ENCODE measurements at places on chromosomes 2 and 18.

GRCh38 chr2:88874063-88874657 is 182.7 kb downstream of the RPIA start:
- peak; percentile 57 for DNase-seq

- DNase-seq, result no peak
Observed at GRCh38 chr2:30239308-30239985, 8.1 kb downstream of the LBH start.

DNA sequence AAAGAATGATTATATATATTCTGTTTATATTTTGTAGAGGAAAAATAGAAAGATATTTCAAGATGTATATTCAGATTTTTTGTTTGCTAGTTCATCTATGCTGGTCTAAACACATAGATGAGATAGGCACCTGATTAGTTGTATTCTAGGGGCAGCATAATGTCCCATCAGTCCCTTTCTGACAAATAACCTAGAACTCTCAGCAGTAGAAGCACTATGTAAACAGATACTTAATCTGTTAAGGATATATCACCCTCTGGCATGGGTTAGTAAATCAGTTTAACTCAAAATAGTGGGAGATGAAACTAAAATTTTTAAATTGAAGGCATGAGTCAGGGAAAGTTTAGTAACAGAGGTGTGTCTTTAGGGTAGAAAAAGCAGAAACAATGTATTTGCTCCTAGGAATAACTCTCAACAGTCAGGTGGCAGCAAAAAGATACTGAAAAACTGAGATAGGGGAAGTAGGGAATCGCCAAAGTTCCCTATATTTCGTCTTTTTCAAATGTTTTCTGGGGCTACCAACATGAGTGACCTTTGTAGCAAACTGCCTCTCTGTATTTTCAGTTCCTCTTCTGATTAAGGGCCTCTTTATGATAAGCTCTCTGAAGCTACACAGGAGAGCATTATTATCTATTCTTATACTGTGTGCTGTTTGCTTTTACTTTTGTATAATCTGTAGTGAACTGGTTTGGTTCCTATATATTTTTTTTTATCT is 5.7 kb downstream of the PPP1R1C start:
- DNase-seq, result no peak

DNA sequence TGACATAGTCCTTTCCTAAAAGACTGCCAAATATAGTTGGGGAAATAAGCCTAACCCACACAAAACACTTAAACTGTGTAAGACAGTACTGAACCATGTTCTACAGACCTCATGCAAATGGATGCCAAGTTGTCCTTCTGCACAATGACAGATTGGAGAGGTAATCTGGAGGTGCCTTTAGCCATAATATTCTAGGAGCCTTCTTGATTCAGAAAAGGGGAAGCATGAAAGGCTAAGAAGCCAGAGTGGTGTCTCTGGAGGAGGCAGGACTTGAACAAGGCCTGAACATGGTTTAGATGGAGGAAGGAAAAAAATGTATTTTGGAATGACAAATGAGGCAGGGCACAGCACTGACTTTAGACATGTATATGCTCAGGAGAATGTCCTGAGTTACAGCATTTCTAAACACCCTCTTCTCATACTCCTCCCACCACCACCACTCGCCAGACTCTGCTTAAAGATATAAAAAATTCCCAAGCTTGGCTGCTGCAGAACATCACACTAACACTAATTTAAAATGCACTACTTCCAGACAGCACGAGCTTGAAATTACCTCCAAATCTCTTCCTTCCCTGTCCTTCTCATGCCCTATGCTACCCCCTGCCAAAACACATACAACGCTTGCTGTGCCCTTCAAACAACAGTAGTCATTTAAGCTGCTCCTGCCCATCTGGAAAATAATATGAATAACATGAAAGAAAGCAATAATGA is 110.4 kb downstream of the ANKRD44 start:
- no peak for DNase-seq

DNA sequence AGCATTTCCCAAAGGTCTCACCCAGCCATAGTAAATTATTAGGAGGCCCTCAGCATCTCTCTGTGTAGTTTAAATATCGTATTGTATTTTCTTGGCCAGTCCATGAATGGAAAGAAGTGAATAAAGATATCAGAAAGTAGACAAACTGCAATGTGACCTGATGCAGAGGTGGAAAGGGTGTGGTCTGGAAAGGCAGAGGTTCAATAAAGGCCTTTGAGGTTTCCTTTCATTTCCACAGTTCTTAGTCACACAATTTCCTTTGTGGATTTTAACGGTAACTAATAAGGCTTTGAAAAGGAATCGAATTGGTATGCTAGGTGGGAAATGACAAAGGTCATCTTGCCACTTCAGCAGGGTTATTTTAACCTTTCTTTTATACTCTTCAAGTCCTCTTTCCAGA is 20.1 kb upstream of the WIPF1 start:
- no peak for DNase-seq

DNA sequence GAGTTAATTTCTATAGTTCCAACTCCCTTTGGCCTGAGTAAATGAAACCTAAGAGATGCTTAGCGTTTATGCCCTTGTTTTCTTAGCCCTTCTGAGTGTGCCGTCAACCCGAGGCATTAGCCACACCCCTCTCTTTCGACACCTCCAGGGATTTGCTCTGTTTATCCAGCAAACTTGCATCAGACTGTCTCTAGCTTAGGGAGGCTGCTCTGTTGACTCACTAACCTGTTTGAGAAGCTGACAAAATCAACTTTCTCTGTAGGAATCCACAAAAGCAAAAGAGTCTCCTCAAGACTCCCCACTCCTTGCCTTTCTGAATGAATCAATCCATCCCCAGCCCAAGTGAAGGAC is 317.6 kb downstream of the TNS1 start:
- DNase-seq, result no peak

GRCh38 chr18:75527848-75528685 is 100.6 kb upstream of the SMIM21 start:
- no peak for DNase-seq

DNA sequence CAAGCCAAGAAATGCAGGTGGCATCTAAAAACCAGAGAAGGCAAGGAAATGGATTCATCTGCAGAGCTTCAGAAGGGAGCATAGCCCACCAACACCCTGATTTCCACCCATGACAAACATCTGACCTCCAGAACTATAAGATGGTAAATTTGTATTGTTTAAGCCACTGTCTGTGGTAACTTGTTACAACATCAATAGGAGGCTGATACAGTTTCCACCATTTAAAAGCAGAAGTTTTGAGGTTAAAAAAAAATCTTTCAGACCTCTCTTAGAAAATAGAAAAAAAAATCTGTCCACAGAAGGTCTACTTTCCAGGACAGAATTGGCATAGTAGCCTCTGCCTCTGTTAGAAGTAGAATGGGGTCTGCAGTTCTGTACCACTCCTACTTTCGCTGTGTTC is 37.2 kb downstream of the SLC40A1 start:
- no peak for DNase-seq

- no peak for DNase-seq
Observed at GRCh38 chr2:235968155-235968554, 200.0 kb downstream of the GBX2 start.

GRCh38 chr2:37912056-37912455 is 13.0 kb upstream of the RMDN2 start:
- no peak for DNase-seq

GRCh38 chr2:53886406-53887280 is 26.9 kb upstream of the GPR75 start:
- DNase-seq, result no peak

DNA sequence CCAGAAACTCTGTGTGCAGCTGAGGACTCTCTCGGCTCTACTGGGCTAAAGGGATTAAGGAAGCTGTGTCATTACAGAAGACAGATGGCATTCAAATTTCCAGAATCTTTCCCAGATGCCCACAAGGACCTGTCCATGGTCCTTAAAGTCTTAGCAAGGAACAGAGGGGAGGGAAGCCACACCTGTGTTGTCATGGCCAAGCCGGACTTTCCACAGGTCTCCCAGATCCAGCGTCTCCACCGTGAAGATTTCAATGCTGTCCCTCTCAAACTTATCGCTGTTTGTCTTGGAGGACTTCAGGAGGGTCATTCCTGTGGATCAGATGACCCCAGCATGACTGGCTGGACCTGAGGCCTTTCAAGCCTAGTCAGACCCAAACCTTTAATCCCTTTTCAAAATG is 114.5 kb downstream of the LOXHD1 start:
- no peak for DNase-seq

DNA sequence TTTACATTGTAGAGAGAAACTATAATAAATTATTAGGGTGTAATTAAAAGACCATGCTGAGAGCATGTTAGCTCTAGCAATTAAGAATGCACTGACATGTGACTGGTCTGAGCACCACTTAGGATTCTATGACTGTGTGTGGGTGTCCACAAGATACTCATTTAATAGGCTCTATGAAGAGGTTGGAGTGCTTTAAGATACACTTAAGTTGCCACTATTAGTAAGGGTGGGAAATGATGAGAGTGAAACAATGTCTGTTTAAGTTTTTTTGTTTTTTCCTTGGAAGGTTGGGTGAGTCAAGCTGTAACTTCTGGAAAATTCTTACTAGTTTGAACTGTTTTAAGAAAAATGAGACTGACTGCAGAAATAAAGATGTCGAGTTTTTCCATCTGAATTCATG is 1.8 kb upstream of the FAP start:
- no peak for DNase-seq

DNA sequence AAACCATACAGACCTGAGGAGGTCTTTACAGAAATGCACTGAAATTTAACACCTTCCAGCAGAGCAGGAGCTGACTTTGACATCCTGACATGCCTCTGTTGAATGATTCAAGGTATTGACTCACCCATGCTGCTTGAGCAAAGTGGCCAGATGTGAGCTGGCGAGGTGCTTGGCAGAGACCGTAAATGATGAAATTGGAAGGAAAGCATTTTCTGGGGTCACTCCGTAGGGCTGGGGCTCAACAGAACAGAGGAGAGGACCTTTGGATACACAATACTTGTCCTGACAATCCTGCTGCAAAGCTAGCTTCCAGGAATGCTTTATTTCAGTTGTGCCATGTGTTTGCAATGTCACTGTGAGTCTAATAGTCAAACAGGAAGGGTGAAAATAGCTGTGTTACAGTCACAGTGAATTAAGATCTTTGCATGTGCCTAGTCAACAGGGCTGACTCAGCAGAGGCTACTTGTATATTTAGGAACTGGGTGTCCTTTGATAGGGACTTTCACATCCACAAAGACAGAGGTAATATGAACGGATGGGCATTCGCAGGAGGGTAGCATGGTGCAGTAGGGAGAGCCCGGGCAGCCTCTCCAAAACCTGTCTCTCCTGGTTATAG is 31.6 kb upstream of the NCK2 start:
- no peak for DNase-seq

DNA sequence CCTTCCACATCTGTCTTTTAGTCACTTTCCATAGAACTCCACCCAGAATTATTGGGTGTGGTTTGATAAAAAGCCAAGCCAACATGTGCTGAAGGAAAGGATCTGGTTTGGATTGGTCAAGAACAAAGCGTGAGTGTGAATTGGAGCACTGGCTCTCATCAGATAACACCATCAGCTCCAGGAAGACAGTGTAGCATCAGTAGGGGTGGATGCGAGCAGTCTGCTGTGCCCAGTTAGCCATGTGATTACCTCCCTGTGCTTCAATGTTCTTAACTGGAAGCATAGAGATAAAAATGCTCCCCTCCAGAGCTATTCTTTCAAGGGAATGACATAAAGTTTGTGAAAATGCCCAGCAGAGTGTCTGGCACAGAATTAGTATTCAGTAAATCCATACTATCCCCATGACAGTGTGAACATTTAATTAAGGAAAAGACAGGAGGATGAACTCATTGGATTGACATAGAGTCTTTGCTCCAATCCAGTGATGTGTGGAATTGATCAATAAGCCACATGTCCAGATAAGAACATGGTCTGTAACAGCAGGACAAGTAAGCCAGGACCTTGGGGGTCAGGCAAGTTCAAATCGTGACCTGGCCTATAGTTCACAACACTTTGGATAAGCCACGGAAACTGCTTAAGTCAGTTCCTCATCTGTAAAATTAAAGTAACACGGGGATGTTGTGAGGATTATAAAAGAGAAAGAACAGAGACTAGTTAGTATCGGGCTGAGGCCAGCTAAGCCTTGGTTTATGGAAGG is 68.0 kb downstream of the FAM124B start:
- no peak for DNase-seq

GRCh38 chr2:157184161-157184895 is 73.2 kb upstream of the GALNT5 start:
- DNase-seq, result no peak

- DNase-seq, result no peak
Observed at GRCh38 chr2:173983391-173983871, 18.3 kb upstream of the SP3 start.

DNA sequence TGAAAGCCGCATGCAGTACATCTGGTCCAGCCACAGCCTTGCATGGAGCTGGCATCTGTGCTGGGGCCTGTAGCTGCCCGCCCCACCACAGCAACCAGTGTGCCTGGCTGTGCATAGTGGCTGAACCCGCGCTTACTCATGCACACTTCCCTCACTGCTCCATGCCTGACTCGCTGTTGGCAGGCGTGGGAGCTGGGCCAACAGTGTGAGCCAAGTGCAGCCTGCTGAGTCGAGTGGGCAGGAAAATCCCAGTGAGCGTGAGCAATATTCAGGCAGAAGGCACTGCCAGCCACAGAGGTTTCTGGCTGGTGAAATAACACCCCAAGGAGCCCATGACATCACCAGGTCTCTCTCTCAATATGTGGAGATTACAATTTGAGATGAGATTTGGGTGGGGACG is 1674.1 kb upstream of the TMEFF2 start:
- DNase-seq, result no peak

GRCh38 chr2:70173520-70173919 is 17.3 kb downstream of the C2orf42 start:
- no peak for DNase-seq

- no peak for DNase-seq
Observed at GRCh38 chr2:136069773-136070172, 48.2 kb downstream of the CXCR4 start.

DNA sequence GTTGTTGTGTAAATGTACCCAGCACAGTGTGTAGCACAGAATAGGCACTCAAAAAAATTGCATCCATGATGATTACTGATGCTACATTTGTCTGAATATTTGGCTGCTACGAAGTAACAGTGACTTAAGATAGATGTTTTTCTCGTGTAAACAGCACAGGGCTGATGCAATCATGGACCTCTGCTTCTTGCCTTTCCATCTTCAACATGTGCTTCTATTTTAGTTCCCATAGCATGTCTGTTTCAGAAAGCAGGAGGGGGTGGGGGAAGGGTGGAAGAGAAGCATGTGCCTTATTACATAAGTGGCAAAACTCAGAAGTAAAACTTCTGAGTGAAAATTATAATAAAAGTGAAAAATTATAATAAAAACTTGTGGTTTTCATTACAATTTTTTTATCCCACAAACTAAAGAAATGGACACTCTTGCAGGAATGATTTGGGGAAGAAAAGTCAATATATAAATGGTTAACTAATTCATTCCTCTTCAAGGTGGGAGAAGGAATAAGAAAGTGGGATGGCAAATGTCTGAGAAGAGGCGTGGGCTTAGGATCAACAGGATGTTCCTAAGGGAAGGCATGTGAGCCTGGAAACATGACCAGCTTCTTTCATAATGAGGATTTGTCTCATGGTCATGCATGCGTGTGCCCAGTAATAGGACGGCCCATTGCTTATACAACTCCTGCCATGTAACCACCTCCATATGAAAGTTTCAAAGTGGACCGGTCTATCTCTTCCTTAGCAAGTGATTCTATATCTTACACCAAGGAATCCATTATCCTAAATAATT is 27.2 kb downstream of the CCBE1 start:
- no peak for DNase-seq
